ENCODE measurements at places on chromosomes 11 and 22. TPM values are rescaled to one million over a fixed set of nuclear protein-coding genes. Genes with fewer than 3 reads are reported as not detected.

The DEUP1 gene
- total RNA-seq, result not detected

The PIWIL4 gene
- 0.22 TPM for total RNA-seq

The HYOU1 gene
- total RNA-seq, result 48.8 TPM

The NXPE2 gene
- total RNA-seq, result not detected

The SLC25A45 gene
- total RNA-seq, result 14.8 TPM

The COA4 gene
- 131 TPM for total RNA-seq

The BDNF gene
- 10.1 TPM for total RNA-seq

Data from A549 treated with Hydrocortisone at 1 μM for 4 hours (cell line).